Diencephalon (tissue), 1 donor: ENCODE measurements at places on chromosomes 5 and 9. TPM values are rescaled to one million over a fixed set of nuclear protein-coding genes. Genes with fewer than 3 reads are reported as not detected.

The C9orf50 gene
- total RNA-seq = 0.23 TPM

The SLC6A3 gene
- total RNA-seq = 12.5 TPM

The SLC25A2 gene
- total RNA-seq = 0.23 TPM

The RAB3C gene
- 230 TPM for total RNA-seq

The IFNK gene
- total RNA-seq = not detected

The DCAF10 gene
- 27.0 TPM for total RNA-seq

The ENTREP1 gene
- 7.8 TPM for total RNA-seq

The RAI14 gene
- 17.3 TPM for total RNA-seq

The LCN2 gene
- not detected for total RNA-seq

The LHX2 gene
- 8.3 TPM for total RNA-seq

The MOB3B gene
- 9.0 TPM for total RNA-seq

The SKP1 gene
- 266 TPM for total RNA-seq

The SIT1 gene
- not detected for total RNA-seq
